Stimulated activated CD8-positive, alpha-beta memory T cell treated with anti-CD3 and anti-CD28 coated beads, Interleukin-7, amount 100 ng/mL, for 4 hours (primary cell): ENCODE measurements at places on chromosomes 3 and 15.

DNA sequence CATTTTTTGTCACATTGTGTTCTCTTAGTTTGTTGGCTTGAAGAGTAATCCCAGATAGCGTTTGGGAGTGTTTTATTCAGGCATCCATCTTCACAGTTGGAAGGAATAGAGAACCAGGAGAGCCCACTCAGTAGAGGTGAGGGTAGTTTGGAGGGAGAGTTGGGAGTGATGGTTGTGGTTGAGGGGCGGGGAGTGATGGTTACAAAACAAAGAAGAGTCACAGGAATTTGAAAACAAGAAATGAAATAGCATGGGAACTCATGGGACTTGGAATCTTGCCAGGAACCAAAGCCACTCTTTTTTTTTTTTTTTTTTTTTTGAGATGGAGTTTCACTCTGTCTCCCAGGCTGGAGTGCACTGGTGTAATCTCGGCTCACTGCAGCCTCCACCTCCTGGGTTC is 36.3 kb downstream of the DUT start:
- no peak for DNase-seq

GRCh38 chr3:139296141-139296718 is 47.6 kb upstream of the MRPS22 start:
- DNase-seq = no peak

- DNase-seq = no peak
These were observed 59.6 kb downstream of the DNAH12 start for GRCh38 chr3:57484563-57484962.

- no peak for DNase-seq
These were observed 148.6 kb downstream of the CNTN3 start for GRCh38 chr3:74465715-74466410.

DNA sequence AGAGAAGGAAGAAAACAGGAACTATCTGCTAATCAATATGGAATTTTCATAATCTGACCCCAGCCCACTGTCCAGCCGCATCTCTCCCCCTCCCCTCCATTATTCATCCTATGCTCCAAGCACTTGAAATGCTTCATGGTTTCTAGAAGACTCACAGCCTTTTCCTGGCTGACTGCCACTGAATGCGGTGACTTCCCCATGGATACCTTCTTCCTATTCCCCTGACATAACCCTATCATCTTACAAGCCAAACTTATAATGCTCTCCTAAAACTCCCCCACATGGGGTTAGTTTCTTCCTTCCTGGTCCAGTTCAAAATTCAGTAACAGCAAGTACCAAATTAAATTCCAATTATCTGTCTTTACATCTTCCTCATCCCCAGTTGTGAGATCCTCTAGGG is 31.2 kb upstream of the PTX3 start:
- DNase-seq = no peak

DNA sequence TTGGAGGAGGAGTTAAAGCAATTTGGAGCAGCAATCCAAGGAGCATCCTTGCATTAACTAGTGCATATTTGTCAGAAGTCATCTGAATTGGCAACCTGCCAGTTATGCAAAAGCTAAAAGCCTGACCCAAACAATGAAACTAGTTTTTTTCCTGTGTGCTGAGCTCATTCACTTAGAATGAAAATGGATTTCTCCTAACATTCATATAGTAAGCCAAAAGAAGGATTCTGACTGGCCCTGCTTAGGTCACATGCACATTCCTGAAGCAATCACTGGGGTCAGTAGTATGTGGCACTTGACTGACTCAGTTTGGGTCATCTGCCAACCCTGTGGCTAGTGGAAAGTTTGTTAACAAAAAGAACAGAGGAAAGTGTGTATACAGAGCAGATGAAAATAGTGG is 30.5 kb downstream of the OXSM start:
- no peak for DNase-seq

DNA sequence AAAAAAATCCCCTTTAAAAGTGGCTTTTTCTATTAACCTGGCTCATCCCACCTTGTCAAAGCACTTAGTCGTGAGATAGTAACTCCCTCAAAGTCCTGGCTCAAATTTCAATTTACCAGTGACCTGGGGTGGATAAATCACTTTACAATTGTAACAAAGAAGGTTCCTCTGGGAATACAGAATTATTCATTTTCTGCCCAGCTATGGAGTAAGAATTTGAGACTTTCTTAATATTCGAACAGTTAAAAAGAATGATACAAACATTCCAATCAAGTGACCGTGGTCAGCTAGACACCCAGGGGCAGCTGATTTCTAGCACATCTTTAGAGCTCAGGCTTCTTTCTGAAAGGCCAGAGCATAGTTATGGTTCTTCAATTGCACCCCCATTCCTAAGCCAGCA is 291.0 kb upstream of the TGFBR2 start:
- no peak for DNase-seq

DNA sequence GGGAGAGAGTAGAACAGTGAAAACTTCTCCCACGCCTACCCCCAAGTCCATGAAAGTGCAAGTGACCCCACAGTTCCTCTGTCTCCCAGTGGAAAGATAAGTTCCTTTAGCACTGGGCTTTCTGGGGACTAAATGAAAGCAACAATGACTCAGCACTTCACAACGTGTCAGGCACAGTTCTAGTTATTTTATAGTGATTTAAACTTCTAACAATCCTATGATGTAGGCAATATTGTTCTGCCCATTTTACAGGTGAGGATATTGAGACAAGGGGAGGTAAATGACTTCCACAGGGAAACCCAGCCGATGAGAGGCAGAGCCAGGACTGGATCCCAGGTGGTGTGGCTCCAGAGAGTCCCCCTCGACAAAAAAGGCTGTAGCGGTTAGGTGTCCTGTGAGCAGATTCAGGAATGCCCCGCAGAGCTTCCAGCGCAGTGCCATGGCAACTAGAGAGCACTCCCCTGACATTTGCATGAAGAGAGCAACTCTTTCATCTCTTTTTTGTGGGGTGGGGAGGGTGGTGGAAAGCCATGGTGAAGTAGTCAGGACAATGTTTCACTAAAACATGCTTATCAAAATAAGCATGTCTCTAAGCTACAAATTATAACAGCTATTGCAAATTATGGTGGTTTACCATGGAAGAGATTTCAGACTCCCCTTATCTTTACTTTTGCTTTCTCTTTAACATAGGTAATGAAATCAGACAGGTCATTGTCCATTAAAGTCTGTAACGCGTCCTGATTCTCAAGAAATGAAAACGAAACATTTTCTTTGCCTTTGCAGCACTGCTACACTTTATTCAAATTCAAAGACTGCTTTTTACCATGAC is 62.1 kb downstream of the NR2F2 start:
- DNase-seq = no peak

DNA sequence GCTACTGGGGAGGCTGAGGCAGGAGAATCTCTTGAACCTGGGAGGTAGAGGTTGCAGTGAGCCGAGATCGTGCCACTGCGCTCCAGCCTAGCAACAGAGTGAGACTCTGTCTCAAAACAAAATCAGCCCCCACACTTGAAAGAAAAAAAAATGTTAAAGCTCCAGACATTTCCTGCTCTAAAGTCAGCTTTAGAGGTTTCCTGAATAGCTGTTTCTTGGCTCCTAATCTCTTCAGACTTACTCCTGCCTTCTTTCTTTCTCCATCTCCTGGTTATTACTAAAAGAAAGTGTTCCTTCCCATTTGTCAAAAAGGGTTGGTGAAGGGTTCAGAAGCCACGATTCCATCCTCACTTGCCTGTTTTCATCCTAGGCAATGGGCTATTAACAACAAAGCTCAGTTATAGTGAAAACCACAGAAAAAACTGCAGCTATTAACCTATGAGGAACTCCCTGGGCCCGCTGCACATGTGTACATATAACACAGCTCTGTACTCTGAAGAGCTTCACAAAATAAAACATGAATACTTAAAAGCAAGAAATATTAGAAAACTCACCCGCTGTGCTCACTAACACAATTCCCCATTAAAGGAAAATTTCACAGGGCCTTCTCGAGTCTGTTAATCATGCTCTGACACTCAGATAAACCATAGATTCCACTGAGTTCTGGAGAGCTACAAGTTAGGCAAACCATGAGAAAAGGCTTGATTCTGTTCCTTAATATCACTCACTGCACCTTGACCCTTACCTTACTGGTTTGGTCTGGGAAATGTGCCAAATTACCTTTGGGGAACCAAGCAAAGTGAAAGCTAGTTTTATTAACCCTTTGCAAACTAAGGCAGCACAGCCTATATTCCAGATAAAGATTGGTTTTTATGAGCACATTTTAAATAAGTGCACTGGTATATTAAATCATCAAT is 89.9 kb upstream of the TSPAN3 start:
- no peak for DNase-seq

GRCh38 chr3:30668051-30668609 is 61.7 kb downstream of the TGFBR2 start:
- DNase-seq = no peak

GRCh38 chr3:163391407-163392181 is 1686.7 kb downstream of the SI start:
- no peak for DNase-seq

DNA sequence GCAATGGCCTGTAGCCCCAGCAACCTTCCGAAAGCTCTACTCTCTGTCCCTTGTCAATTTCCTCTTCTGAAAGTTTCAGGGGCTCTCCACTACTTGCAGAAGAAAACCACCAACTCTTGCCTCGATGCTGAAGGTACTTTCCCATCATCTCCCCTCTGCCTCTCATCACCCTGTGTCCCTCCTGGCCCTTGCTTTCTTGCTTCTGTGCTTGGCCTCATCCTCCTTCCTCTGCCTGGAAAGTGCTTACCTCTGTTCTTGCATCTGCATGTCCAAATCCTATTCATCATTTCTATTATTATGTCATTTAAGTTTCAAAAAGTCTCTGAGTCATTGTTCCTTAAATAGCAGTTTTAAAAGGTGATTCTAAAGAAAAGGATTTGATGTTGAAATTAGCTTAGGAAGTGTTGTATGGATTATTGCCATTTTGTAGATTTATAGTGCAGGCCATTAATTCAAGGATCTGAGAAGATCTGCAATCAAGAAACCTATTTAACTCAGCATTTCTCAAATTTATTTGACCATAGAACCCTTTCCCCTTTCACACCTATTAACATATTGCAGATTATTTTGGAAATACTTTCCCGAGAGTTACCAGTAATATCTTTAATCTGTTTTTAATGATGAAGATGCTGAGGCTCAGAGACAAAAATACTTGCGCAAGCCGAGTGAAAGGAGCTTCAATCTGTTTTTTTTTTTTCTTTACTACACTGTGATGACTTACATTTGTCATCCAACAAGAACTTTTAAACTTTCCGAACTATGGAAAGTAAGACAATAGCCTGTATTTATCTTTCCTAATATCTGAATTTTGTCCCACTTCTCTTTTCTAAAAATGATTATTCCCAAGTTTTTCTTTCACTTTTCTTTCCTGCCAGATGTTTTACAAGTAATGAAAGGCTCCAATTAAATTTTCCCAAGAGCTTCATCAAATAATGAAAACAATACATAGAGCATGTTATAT is 22.3 kb upstream of the CFAP161 start:
- DNase-seq = no peak

GRCh38 chr3:119778811-119779210 is 3.1 kb upstream of the NR1I2 start:
- no peak for DNase-seq

- DNase-seq = no peak
These were observed 22.9 kb downstream of the MBNL1 start for GRCh38 chr3:152291649-152292066.

DNA sequence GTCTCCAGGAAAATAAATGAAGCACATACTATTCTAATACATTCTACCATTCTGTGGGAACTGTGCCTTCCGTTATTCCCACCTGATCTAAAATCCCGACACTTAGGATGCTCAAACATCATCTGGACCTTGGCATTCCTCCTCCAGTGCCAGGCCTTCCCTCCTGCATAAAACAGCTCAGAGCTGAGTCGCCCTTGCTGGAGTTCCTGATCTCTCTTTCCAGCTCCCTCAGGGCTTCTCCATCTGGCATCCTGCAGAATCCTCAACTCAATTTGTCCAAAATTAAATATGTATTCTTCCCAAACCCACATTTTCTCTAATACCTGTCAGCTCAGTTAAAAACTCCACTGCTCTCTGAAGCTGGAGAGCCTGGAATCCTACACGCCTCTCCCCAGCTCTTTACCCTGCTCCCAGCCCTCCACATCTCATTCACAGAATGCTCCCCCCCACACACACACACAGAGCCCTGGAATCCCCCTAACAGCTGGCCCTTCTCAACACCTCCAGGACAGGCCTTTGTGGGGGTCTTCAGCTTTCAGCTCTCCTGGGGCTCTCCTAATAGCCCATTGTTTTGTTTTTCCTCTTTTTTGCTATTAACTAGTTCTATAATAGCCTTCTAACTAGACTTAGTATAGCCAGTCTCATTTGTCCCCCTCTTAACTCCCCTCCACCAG is 78.5 kb downstream of the HMG20A start:
- DNase-seq = no peak

DNA sequence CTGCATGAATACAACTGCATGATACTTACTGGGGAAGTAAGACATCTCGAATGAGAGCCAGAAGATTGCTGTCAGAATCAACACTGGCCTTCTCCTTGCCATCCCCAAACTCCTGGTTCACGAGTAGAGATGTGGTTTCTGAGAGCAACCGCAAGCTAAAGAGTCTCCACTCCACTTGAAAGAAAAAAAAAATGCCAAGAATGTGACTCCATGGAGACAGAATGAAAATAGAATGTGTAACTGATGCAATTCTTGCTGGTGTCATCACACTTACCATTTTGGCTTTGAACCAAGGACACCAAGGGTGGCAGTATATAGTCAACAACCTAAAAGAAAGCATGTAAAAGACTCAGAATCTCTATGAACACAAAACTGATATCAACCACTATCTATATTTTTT is 280.4 kb downstream of the ULK4 start:
- no peak for DNase-seq

GRCh38 chr3:53464424-53464823 is 30.0 kb upstream of the CACNA1D start:
- DNase-seq = no peak

DNA sequence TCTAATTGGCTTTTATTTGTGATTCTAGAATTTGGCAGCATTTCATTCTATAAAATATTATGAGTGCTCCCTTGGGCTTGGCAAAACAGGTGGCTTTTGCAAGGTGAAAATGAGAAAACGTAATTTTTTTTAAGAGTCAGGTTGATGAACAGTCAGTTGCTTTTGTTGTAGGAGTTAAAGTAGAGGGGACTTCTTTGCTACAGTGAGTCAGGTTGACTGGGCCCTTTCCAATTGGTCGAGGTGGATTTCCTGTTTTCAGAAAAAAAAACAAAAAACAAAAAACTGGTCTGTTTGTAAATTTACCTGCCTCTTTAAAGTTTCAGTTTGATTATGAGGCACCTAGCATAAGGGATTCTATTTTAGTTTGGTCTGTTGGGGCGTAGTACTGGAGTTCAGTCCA is 1469.4 kb upstream of the GBE1 start:
- DNase-seq = no peak

DNA sequence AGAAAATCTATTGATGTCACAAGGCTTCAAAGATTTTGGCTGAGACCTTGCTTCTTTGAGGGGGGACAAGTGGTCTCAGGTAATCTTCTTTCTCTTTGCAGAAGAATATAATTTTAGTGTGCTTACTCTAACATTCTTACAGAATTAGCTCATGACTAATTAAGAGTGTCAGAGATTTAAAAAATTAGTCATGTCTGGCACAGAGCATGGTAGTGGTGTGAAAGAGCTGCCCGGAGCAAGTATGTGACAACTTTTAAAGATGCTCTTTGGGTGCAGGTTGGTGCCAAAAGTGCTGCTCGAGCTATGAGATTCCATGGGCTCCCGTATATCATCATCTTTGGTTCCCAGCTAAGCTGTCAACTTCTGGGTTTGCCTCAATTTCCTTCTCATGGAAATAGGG is 31.1 kb downstream of the CYP19A1 start:
- no peak for DNase-seq
